Thoracic aorta (tissue), 2 donors: ENCODE measurements at places on chromosomes 11 and 22. TPM values are rescaled to one million over a fixed set of nuclear protein-coding genes. Genes with fewer than 3 reads are reported as not detected.

DNA sequence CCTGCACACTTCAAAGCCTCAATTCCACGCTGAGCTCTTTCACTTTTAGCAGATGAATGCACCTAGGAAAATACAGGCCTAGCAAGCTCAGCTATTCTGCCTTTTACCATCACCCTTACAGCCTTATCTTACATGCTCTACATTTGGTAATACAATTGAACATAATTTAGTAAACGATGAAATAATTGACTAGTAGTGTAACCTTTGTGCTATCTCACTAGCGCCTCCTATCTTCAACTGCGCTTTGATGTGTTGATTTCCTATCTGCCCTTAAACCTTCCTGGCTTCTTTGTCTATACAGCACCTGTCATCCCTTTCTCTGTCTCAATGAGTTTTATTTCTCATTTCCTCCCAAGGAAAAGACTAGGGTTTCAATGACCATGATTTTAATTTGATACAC is 149.7 kb downstream of the LRRC4C start:
- H3K27me3 ChIP-seq: no peaks in the 10 kb centered on the region
- no peak for DNase-seq
- H3K4me3 ChIP-seq: no peak overlapping the region
- no peaks in the 10 kb centered on the region for H3K4me1 ChIP-seq

GRCh38 chr11:43920598-43921419 is 21.6 kb upstream of the C11orf96 start:
- H3K27ac ChIP-seq: peak overlapping the region; percentile 92
- H3K4me3 ChIP-seq: peak overlapping the region; percentile 18
- DNase-seq: peak; percentile 63
- peaks cover 6% of the 10 kb centered on the region for H3K36me3 ChIP-seq
- peaks cover 53% of the 10 kb centered on the region for H3K4me1 ChIP-seq

DNA sequence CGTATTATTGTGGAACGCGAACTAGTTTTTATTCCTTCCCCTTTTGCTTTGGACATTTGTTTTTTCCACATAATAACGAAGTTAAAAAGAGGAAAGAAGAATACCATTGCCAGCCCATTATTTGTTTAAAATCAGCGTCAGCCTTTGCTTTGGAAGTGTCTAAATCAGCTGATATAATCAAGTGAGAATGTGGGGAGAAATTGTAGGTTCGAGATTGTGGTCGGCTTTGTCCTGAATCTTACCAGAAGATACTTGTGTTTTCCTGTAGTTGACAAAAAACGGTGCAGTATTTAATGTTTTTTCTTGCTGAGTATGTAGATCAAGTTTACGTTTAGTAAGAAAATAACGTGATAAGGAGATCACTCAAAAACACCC is 935 bp downstream of the ZNF143 start:
- H3K27ac ChIP-seq: peak overlapping the region; percentile 99
- H3K27me3 ChIP-seq: no peaks in the 10 kb centered on the region

DNA sequence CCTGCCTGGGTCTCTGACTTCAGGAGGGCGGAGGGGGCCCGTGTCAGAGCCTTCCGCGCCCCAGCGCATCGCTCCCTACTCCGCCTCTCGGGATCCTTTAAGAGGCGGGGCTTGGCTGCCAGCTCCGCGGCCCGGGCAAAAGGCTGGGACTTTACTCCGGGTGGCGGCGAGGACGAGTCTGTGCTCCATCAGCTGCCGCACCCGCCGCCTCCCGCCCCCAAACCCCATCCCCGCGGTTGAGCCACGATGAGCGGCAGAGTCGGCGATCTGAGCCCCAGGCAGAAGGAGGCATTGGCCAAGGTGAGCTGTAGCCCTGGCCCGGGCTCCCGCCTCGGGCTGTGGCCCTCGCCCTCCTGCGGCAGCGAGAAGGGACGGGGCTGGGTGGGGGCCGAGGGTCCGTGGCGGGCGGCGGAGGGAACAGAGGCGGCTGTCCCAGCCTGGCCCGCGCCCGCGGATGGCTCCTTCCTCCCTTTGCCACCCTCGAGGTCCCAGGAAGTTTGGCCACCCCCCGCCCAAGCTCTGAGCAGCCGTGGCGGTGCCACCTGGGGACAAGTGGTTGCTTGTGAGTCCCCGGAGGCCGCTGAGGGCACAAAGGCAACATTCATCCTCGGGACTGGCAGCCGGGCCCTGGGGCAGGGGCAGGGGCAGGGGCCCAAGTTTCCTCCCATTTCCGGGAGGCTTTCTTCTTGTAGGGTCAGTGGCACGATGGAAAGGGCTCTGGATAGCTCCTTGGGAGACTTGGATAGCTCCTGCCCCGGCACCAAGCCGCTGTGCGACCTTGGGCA is at the start of gene SEC14L2:
Gene SEC14L2 (plus strand): TSS at position 148 of the 785 bp plus-strand sequence. CDS start 99 bp downstream, at position 247.
- DNase-seq: peak; percentile 16
- peak within 1 kb of the TSS; percentile 90 for H3K4me3 ChIP-seq
- H3K4me1 ChIP-seq: peaks cover 3% of the 10 kb centered on the region
- no peaks in the 10 kb centered on the region for H3K27me3 ChIP-seq

DNA sequence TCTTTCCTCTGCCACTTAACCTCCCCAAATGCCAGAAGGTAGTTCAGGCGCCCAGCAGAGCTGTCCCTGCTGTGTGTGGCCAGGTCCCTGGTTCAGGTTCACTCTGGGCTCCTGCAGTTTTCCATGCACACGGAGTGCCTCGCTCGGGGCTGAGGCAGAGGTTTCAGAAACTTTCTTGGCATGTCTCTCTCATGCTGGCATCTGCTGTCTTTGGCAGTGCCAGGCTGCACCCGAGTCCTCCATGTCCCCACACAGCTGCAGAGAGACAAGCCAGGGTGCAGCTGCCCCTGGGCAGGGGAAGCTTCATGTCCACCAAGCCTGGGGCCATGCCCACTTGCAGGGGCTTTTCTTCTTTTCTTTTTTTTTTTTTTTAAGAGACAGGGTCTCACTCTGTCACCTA is 7.0 kb upstream of the NEFH start:
- H3K36me3 ChIP-seq: no peaks in the 10 kb centered on the region
- H3K4me3 ChIP-seq: no peak overlapping the region
- H3K27ac ChIP-seq: no peak overlapping the region

GRCh38 chr11:17840101-17840548 is 105.5 kb downstream of the KCNC1 start:
- H3K4me3 ChIP-seq: no peak overlapping the region
- no peak overlapping the region for H3K27ac ChIP-seq
- H3K36me3 ChIP-seq: no peaks in the 10 kb centered on the region
- H3K27me3 ChIP-seq: no peaks in the 10 kb centered on the region
- no peak for DNase-seq

DNA sequence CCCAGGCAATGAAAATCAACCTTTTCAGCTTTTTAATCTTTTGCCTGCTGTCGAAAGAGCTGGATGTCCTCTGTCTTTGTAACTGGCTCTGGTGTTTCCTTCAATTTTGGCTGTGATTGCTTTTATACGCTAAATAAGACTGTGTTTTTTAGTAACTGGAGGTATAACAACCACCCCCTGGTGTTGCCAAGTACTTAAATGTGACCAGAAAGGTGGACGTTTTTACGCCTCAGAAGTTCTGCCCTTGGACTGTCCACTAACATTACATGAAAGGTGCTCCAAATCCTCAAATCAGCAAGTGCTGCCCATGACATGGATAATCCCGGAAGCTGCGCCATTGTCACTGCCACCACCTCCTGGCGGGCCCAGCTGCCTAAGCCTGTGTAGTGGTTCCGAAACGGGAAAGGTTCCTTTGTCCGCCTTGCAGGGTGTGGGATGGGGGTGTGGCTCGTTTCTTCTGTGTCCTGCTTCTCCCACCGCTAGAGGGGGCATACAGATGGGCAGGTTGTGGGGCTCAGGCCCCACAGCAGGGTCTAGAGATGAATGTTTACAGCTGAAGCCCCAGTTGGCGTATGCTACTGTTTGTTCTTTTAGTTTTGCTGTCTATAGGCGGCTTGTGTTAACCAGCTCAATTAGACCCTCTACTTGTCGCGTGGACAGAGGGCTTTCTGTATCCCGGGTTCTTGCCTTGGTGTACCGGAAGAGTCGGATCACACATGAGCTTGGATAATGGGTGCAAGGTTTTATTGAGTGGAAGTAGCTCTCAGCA is 82.2 kb upstream of the SEPTIN5 start:
- H3K27me3 ChIP-seq: no peaks in the 10 kb centered on the region
- no peaks in the 10 kb centered on the region for H3K36me3 ChIP-seq
- DNase-seq: no peak
- H3K27ac ChIP-seq: no peak overlapping the region

- H3K4me3 ChIP-seq: no peak overlapping the region
- H3K4me1 ChIP-seq: peaks cover 3% of the 10 kb centered on the region
- no peaks in the 10 kb centered on the region for H3K27me3 ChIP-seq
- H3K27ac ChIP-seq: no peak overlapping the region
Measured at GRCh38 chr22:42277988-42278776, 7.7 kb upstream of the TCF20 start.

DNA sequence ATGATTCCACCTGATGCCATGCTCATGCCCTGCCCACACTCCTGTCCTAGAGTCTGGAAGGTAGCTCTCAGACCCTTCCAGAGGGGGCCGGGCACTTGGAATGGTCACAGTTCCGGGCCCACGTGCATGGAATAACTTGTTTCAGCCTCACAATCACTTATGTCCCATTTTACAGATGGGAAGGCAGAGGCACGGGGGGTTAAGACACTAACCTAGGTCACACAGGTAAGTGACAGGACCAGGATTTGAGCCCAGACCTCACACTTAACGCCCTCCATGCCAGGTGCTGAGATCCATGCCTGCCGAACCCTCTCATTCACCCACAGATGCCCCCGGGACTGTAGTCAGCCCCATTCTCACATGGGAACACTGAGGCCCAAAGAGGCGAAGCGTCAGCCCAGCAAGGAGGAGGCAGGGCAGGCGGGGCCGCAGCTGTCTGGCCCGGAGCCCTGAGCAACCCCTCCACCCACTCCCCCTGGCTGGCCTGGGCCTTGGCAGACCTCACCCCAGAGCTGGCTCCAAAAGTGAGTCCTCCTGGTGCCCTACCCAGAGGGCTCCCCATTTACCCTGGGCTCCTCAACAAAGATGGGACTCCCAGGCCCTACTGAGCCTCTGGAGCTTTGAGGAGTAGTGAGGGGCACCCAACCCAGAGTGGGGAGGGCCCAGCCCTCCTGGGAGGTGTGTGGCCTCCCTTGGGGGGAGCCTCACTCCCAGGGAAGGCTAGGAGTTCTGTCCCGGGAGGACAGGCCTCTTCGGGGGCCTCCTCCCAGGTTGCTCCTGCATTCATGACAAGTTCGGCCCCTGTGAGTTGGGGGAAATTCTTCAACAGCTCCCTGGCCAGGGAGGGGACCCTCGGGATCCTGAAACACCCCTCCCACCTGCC is 2.4 kb upstream of the ALDH3B1 start:
- peaks cover 31% of the 10 kb centered on the region for H3K4me1 ChIP-seq
- no peak overlapping the region for H3K4me3 ChIP-seq
- no peaks in the 10 kb centered on the region for H3K36me3 ChIP-seq
- no peak overlapping the region for H3K27ac ChIP-seq
- no peaks in the 10 kb centered on the region for H3K27me3 ChIP-seq
- no peak for DNase-seq

GRCh38 chr11:35330156-35330889 is 89.0 kb downstream of the SLC1A2 start:
- H3K36me3 ChIP-seq: no peaks in the 10 kb centered on the region
- no peak overlapping the region for H3K27ac ChIP-seq
- no peaks in the 10 kb centered on the region for H3K4me1 ChIP-seq
- H3K4me3 ChIP-seq: no peak overlapping the region
- H3K27me3 ChIP-seq: no peaks in the 10 kb centered on the region
- no peak for DNase-seq

Gene ST14
- total RNA-seq: 4.9 TPM

Gene KREMEN1
- total RNA-seq: 13.9 TPM

Gene OR2AG2
- total RNA-seq: 0.35 TPM

Gene TTC12
- total RNA-seq: 21.9 TPM

Gene OLFML1
- 7.4 TPM for total RNA-seq

Gene KRTAP5-3
- total RNA-seq: not detected

Gene SMPD1
- 51.3 TPM for total RNA-seq

Gene F2
- total RNA-seq: not detected

Gene LRP4
- 8.4 TPM for total RNA-seq

Gene SLC22A25
- not detected for total RNA-seq

Gene HORMAD2
- total RNA-seq: not detected

Gene GRAP2
- 1.8 TPM for total RNA-seq

Gene FOLH1
- 0.63 TPM for total RNA-seq

Gene ESAM
- total RNA-seq: 116 TPM
